Chondrocyte (in vitro differentiated cells): ENCODE measurements at places on chromosomes 5 and 9.
A peak's percentile ranks its signal among the peaks of the same experiment; 100 is the strongest.

- DNase-seq: no peak
Measured at GRCh38 chr5:1743061-1743768, 56.4 kb downstream of the MRPL36 start.

DNA sequence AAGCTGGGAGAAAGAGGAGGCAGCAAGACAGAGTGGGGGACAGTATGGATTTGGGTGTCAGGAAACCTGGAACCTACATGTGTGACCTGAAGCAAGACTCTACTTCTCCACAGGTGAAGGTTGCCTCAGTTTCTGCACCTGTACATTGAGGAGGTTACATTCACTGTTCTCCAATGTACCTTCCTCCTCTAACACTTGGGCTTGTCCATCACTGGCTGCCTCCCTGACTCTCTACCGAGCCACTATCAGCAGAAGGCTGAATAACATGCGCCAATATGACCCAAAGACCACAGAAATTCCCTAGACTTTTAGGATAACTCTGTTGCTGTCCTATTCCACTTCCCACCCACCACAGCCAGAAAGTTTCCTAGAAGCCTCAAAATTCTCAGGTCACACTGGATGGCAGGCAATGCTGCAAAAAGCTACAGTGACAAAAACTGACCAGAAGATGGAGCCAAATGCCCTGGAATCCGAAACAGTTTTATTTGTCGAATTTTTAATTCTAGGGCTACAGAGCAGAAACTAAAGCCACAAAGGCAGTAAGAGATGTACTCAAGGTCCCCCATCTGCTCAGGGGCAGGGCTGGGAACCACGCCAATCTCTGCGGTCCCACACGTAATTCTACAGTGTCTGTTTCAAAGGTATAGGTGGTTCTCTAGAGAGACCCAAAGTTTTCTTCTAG is 64.4 kb downstream of the FAM114A2 start:
- DNase-seq: no peak

DNA sequence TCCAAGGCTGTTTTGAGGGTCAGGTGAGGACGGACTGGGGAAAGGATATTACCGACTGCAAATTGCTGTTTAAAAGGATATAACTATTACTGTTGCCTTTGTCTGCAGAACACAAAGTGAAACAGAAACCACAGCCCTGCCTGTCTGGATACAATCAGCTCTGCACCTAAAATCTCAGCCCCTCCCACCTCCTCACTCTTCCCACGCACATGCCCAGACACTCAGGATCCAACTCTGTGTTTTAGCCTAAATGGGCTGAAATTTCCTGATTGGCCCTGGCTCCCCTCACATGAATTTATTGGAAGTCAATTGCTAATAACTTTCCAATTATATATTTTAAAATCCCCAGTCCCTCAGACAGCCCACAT is 176.3 kb upstream of the PPP1R26 start:
- DNase-seq: no peak

- DNase-seq: no peak
Measured at GRCh38 chr5:8528106-8528505, 659.2 kb downstream of the MTRR start.

DNA sequence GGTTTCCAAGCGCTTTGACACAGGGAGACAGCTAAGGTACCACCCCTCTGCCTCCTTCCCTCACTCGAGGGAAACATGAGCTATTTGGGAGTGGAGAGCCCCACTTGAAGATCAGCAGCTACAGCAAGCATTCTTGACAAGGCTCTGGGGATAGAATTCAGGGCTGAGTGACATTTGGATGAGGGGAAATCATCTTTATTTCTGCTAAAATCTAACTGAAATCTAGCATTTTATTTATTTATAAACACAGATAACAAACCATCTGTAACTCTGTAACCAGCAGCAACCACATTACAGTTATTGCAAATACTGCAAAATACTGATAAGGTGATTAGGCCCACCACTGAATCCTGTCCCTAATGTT is 22.4 kb downstream of the RNF130 start:
- no peak for DNase-seq

DNA sequence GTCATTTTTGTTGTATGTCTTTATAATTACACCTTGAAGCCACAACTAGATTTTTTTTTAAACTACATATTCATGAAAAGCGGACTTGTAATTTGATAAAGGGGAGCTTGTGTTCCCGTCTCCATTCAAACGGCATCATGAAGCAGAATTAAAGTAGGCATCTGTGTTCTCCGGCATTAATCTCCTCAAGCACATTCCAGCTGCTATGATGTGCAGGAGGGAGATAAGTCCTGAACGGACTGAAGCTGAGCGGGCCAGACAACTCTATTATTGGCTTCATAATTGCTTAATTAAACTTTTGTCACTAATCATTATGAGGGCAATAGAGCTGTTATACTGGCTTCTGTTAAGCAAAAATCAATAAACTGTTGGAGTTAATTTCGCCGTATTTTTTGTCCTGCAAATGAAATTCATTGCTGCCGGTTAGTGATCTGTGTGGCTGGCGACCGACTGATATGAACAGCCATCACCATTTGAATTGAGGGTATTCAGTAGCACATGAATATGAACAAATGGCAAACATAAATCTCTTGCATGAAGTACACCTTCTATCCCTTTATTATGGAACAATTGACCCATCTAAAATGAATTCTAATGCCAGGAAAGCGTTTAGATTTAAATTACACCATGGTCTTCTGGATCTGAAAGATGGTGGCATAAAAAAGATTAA is 408.8 kb upstream of the IRX1 start:
- no peak for DNase-seq

- no peak for DNase-seq
Measured at GRCh38 chr5:103526164-103526915, 36.2 kb downstream of the NUDT12 start.

- DNase-seq: no peak
Measured at GRCh38 chr5:61623401-61624069, 291.5 kb downstream of the ZSWIM6 start.

GRCh38 chr9:38146844-38147243 is 77.8 kb upstream of the SHB start:
- no peak for DNase-seq

DNA sequence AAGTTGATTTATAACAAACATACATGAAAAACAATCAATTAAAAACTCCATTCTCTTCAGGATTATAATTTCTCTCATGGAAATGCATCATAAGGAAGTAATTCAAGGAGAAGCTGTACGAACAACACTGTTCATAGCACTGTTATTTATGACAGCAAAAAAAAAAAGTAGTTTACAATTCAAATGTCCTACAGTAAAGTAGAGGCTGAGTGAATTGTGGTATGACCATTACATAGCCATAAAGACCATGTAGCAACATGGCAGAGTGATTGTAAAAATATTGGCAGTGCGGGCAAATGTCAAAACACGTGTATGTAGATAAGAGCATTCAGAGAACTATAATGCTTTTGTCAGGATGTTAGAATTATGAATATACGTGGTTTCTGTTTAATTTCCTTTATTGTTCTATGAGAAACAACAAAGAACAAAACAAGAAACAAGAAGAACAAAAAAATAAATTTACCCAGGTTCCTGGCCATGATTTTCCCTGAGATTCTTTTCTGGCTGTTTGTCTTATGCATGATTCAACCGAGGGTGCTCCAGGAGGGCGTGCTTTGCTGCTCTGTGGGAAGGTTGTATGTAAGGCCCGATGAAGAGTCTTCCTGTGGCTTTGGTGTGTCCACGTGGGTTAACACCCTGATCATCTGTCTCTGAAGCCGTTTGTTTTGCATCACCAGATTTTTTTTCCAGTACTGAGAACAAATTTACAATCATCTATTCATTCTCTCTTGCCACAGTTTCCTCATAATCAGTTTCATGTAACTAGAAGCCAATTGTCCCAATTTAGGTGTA is 28.8 kb downstream of the GCNT4 start:
- DNase-seq: no peak

- DNase-seq: no peak
Measured at GRCh38 chr5:7047511-7048261, 334.5 kb downstream of the TENT4A start.

GRCh38 chr9:103942651-103943050 is 151.5 kb upstream of the SMC2 start:
- no peak for DNase-seq

DNA sequence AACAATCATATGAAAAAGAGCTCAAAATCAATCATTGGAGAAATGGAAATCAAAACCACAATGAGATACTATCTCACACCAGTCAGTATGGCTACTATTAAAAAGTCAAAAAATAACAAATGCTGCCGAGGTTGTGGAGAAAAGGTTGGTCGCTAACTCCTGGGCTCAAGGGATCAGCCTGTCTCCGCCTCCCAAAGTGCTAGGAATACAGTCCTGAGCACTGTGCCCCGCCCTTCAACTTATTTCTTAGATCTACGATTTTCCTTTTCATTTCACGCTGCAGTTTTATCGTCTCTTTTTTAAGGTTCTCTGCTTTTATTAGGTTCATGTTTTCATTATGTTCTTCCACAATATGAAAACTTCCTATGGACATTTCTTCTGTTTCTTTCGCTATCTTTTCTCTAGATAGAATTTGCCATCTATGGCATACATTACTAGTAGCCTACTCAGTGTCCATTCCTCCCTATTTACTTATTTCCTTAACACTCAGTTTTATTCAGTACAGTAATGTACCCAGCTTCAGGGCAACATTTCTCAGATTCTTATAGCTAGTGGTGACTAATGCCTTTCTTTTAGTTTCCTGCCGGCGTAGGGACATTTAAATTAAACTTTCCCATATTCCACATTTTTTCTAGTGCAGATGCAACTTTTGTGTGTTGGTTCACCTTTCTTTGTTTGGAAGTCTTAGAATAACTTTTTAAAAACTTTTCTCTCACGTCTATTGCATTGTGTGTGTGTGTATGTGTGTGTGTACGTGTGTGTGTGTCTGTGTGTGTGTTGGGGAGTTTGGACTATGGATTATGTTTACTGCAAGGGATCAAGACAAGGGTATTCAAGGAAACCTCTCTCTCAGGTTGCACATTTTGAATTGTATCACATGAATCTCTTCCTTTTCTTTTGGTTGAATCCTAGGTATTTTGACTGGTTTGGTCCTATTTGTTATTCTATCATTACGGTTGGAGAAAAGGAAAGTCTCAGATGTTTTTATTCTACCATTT is 21.6 kb upstream of the FBN2 start:
- no peak for DNase-seq

DNA sequence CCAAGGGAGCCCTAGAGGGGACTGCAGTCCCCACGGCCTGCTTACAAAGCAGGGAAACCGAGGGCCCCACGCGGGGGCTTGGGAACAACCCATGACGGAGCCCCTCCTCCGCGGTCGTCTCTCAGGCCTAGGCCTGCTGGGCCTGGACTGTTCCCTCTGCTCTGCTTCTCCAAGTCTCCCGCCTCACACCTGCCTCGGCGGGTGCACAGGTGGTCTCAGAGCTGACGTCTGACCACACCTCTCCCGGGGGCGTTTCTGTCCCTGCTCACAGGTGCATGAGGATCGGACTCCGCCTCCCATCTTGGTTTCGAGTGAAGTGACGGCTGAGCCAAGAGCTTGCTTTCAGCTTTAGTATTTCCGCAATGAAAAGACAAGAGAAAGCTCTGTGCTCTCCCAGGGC is 72.1 kb downstream of the MRPL36 start:
- DNase-seq: peak; percentile 92

GRCh38 chr5:31157720-31158119 is 35.8 kb upstream of the CDH6 start:
- no peak for DNase-seq

- DNase-seq: no peak
Measured at GRCh38 chr5:113232667-113233066, 202.1 kb downstream of the TSSK1B start.

- DNase-seq: peak; percentile 75
Measured at GRCh38 chr5:3218916-3219650, 376.5 kb upstream of the IRX1 start.

DNA sequence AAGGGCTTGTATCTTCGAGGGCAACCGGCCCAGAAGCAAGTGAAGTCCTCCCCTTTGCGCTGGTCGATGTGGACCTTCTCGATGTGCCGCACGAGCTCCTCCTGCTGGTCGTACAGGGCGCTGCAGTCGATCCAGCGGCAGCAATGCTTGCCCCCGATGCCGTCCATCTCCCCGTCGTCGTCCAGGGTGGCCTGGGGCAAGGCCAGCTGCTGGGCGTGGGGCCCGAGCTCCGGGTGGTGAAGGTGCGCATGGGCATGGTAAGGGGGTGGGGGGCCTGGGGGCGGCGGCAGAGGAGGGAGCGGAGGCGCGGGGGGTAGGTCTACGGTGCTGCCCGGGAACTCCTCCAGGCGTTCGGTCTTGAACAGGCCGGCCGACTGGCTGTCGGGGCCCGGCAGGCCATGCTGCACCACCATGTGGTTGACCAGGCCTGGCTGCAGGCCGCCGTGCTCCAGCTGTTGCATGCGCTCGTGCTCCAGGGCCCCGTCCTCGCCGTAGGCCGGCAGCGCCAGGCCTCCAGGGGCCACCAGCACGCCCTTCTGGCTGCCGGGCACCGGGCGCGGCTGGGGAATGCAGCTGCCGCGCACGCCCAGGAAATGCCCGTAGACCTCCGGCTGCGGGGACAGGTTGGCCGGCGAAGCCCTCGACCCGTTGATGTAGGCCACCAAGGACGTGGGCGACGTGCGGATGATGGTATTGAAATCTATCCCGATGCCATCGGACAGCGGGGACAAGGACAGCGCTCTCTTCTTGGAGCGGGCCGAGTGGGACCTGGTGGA is 181.8 kb downstream of the GLIS3 start:
- peak; percentile 75 for DNase-seq

GRCh38 chr5:132566657-132567056 is 9.9 kb downstream of the RAD50 start:
- no peak for DNase-seq

DNA sequence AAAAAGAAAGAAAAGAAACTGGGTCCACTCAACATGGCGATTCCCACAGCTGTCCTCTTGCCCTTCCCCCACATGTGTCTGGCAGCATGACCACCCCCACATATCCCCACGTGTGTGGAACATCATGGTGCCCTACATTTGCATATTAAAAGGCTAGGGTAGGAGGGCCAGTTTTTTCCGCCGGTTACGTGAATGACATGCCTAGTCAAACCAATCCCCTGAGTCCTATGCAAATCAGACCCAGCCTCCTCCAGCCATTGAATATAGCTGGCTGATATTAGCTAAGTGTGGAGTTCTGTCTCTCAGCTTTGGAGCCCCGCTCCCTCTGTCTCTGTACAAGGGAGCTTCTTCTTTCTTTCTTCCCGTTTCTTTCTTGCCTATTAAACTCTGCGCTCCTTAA is 33.0 kb upstream of the CCDC112 start:
- no peak for DNase-seq

GRCh38 chr9:121289026-121289771 is 21.2 kb downstream of the GSN start:
- DNase-seq: peak; percentile 90

- DNase-seq: no peak
Measured at GRCh38 chr9:5510989-5511388, 658 bp downstream of the PDCD1LG2 start.

- DNase-seq: no peak
Measured at GRCh38 chr9:35820076-35820475, 5.2 kb upstream of the HINT2 start.
